SK-N-MC (cell line): ENCODE measurements at places on chromosomes 3 and 15.
A peak's percentile ranks its signal among the peaks of the same experiment; 100 is the strongest.

- DNase-seq = no peak
Measured at GRCh38 chr3:64460141-64460730, 227.6 kb downstream of the ADAMTS9 start.

GRCh38 chr3:15301761-15302160 is 30.6 kb downstream of the SH3BP5 start:
- DNase-seq = no peak

- DNase-seq = no peak
Measured at GRCh38 chr15:68471541-68471940, 39.6 kb upstream of the ITGA11 start.

DNA sequence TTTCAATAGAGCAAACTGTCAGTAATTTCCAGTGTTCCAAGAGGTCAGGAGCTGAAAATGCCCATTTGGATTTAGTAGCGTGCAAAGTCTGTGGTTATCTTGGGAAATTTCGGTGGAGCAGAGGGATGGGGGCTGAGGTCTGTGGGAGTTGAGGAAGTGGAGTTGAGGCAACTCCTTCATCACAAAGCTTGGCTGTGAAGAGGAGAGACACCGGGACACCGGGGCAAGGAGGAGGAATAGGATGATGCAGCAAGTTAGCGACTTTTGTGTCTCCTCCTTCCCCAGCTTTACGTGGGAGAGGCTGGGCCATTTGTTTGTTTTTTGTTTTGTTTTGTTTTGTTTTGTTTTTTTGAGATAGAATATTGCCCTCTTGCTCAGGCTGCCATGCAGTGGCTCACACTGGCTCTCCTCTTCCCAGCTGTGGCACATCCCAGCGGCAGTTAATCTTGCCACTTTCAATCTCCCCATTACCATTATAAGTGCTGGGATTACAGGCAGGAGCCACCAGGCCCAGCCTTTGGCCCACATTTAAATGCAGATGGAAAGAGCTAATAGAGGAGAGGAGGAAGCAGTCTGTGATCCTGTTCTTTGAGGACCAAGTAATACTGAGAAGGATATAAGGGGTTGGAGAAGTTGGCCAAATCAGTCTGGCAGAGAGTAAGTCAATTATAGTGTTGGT is 47.1 kb downstream of the CRTC3 start:
- DNase-seq = no peak

DNA sequence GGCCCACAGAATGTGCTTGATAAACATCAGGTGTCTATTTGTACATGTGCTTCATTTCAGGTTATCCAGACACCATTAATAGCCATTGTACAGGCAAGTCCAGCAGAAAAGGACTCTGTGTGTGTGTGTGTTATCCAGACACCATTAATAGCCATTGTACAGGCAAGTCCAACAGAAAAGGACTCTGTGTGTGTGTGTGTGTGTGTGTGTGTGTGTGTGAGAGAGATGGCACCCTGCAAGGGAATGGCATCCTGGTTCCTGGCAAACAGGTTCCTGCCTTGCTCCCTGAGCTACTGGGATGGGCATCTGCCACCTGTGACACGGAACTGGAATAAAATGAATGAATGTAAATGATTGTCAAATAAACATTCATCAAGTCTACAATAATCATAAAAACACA is 11.7 kb downstream of the SUCLG2 start:
- no peak for DNase-seq

DNA sequence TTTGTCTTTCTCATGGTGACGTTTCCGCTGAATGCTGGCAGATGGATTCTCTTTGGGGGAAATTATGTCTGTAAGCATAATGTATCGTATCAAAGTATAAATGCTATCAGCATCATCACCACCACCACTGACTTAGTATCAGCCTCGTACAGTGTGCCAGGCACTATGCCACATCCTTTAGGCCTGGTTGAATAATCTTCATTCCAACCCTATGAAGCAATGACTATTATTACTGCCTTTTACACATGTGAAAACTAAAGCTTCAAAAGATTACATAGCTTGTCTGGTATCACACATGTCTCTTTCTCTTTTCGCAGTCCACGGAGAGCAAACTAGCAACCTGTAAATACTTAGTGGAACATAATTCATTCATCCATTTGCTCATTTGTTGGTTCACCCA is 166.7 kb upstream of the PRICKLE2 start:
- no peak for DNase-seq

- DNase-seq = no peak
Measured at GRCh38 chr15:98443526-98443925, 204.8 kb upstream of the IGF1R start.

GRCh38 chr3:101809178-101810021 is 30.4 kb downstream of the NXPE3 start:
- peak; percentile 72 for DNase-seq

DNA sequence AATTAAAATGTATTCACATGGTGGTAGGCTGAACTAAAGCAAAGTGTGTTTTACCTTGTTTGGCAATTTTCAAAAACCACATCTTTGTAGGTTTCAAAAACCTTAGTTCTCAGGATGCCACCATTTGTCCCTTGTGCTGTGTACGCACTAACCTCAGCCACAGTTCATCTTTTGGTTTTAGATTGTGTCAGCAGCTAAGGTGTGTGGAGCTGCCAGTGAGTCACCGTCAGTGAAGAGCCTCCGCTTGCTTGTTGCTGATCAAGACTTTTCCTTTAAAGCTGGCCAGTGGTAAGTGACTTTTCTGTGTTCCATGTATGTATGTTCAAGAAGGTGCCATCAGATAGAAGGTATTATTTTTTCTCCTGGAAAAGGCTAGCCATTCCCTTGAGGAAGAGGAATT is 21.1 kb downstream of the OXNAD1 start:
- DNase-seq = no peak

GRCh38 chr3:11705049-11705448 is 61.3 kb upstream of the VGLL4 start:
- no peak for DNase-seq

DNA sequence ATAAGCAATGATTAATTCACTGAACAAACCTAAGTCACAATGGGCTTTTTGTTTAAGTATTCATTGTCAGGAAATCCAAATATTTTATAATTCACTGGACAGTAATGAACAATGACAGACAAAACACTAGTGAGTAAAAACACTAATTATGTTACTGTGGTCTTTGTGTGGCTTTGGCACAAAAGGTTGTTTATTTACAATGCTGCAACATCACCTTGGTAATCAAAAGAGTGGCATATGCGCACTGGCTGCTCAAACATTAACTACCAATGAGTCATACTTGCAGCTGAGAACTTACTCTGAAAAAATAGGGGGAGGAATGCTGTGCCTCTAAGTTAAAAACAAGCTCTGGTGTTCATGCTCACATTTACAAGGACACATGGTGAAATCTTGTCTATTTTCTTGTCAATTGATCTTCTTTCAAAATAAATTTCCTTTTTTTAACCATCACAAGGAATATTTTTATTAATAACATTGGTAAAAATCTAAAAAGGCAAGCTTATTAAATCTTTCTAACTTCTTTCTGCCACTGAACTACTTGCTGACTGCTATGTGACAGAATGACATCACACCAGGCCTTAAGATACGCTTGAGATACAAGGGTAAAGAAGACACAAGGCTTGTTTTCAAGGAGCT is 85.2 kb upstream of the PPIB start:
- DNase-seq = no peak
